ENCODE measurements at places on chromosomes 3 and 15.

DNA sequence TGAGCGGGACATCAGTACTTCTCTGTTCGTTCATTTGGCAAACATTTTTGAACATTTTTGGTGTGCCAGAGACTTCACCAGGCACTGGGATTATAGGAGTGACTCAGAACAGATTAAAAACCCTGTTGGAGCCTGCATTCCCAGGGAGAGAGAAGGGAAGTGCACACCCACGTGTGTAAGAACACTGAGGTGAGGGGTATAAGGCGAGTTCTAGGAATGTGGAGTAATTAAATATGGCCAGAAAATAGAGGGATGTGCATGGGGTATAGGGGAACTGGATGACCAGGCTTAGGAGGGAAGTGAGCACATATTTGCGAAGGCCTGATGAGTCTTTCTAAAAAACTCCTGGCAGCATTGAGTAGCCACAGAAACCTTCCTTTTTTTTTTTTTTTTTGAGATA, 401.2 kb upstream of the C2CD4B start:
- no peak for DNase-seq

DNA sequence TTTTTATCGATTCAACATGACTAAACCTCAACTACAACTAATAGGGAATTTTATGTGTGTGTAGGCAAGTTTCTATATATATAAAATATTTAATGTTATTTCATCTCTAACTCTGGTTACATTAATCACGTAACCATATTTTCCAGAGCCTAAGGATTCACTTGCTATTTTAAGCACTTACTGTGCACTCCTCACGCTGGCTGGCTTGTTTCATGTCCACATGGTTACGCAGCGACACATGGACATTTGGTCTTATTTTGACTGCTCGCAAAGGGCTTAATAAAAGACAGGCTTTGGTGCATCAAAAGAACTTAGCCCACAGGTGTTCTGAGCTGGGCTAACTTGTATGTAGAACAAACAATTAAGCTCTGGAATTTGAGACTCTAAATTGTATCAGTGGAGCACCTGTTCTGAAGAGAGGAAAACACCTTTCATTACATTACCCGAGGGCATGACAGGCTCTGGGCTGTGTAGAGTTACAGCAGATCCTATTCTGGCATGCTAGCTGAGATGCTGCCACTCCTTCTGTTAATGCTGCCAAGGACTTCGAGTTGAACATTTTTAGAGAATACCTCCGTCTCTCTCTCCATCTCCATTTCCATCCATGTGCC, 130.0 kb upstream of the NR2F2 start:
- no peak for DNase-seq

DNA sequence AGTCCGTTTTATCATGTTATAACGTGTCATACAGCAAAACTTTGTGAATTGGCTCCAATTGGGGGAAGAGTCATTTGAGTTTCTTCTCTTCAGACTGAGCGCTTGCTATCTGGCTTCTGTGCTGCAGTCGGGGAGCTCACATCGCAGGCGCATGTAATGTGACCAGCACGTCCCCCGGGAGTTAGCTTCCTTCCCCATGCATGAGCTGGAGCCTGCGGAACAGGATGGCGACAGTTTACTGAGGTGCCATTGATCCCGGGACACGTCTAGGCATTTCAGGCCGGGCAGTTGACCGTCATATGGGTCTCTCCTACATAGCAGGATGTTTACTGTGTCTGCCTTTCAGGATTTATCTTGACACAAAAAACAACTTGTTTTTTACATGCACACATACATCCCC, 44.8 kb downstream of the CMTM8 start:
- DNase-seq, result peak; percentile 57

- DNase-seq, result no peak
These were observed 270.0 kb downstream of the TLE3 start for GRCh38 chr15:69827751-69828150.

DNA sequence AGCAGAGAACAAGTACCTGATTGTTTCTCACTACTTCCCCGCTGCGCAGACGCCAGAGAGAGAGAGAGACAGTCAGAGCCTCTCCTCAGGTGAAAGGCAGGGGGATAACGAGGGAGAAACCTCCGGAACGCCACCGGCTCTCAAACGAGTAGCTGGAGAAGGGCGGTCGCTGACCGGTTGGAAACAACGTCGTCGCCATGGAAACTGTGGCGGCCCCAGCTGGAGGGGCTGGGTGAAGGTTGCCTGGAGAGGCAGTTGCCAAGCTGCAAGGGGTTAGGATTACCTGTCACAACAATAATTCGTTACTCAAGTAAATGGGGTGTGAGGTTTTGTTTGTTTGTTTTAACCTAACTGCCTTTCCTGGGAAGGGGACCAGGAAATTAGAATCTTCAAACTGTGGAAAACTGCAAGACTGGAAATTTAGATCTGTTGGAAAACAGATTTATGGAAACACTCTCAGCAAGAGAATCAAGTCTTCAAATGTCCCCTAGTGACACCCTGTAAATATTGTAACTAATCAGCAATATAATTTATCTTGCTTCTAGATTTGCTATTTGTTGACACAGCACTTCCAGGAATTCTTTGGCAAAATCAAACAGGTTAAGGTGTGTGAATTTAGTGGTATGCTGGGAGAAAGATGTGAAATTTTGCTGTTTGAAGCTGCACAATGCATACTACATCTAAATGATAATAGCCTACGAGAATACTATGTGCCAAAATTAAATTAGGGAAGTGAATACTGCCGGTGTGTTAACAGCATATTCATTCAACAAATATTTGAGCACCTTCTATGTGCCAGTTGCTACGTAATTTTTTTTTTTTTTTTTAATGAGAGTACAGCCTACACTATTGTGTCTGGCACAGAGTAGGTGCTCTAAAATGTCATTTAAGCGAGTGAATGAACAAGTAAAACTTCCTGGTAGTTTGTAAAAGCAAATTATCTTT, at the start of gene DNAH12:
TSS of gene DNAH12 (minus strand) at position 164 of the 945 bp plus-strand sequence. CDS start 1,474 bp downstream, outside the sequence.
- DNase-seq, result peak; percentile 78

GRCh38 chr15:78147566-78147965, 1.6 kb upstream of the IDH3A start:
- no peak for DNase-seq

DNA sequence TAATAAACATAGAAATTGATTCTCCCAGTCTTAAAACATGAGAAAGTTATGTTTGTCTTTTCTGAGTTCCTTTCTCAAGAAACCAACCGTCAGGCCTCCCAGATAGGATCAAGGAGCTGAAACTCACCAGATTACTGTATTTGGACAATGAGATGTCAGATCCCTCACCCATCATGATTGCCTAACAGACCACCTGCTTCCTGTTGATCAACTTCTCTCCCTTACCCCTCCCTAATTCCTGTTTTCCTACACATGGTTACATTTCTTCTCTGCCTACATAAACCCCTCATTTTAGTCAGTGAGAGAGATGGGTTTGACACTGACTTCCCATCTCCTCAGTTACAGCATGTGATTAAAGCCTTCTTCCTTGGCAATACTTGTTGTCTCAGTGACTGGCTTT, 917.5 kb downstream of the FHIT start:
- no peak for DNase-seq

DNA sequence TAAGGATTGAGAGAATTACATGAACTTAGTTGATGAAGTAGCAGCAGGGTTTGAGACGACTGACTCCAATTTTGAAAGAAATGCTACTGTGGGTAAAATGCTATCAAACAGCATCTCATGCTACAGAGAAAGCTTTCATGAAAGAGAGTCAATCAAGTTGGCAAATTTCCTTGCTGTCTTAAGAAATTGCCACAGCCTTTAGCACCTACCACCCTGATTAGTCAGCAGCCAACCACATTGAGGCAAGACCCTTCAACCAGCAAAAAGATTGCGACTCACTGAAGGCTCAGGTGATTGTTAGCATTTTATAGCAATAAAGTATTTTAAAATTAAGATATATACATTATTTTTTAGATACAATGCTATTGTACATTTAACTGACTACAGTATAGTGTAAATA, 80.9 kb downstream of the RAP2B start:
- no peak for DNase-seq
